ENCODE measurements at places on chromosomes 13 and 19.

GRCh38 chr19:39834287-39834841 is 402 bp upstream of the DYRK1B start:
- DNase-seq = no peak

DNA sequence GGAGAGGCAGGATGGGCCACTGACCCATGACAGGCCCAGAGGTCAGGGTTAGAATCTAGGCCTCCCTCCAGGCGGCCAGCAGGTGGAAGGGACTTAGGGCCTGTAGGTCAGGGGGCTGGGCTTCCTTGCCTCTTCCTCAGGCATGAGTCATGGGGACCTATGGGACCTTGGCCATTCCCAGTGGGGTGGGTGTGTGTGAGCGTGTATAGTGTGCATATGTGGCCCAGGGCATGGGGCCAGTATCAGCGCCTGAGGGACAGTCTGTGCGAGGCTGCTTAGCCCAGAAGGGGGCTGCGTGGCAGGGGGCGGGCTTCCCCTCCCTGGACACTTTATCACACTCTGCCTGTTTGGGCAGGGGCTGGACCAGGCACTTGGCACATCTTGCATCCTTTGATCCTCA is 13.3 kb downstream of the KCTD15 start:
- no peak for DNase-seq

DNA sequence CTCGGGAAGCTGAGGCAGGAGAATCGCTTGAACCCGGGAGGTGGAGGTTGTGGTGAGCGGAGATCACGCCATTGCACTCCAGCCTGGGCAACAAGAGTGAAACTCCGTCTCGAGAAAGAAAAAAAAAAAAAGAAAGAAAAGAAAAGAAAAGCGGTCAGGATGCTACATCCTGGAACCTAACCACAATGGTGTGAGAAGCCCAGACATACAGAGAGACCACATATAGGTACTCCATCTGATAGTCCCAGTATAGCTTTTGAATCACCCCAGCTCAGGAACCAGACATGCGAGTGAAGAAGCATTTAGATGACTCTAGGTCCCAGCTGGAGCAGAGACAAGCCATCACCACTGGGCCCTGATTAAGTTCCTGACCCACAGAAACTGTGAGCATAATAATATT is 3.2 kb downstream of the IFNL1 start:
- DNase-seq = no peak

DNA sequence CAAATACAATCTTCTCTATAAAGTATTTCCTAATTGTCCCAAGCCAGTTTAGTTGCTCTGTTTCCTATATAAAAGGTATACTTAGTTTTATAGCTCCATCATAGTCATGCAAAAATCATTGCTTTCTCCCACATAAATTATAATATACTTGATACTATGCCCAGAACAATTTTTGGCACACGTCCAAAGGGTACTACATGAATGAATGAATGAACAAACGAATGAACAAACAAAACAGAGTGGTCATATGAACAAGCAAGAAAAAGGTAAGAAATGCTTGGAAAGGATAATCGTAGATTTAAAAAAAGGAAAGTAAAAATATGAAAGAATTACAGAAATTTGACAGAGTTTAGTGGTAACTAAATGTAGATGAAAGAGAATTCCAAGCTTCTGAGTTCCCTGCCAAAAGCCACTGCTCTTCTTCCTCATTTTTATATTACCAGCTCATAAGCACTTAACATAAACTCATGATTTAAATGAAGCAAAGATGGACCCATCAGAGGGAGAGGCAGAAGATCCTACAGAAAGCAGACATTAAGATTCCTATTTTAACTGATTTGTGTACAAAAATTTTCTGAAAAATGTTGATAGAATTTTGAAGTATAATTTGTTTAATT is 123.2 kb downstream of the ENOX1 start:
- DNase-seq = no peak

GRCh38 chr13:31310356-31310755 is 110.6 kb downstream of the B3GLCT start:
- DNase-seq = no peak

- no peak for DNase-seq
Observed at GRCh38 chr19:45117167-45117594, 24.2 kb downstream of the PPP1R37 start.

GRCh38 chr13:50493683-50494082 is 349.8 kb downstream of the DLEU7 start:
- DNase-seq = no peak
